Left cardiac atrium (tissue), 4 donors: ENCODE measurements at places on chromosomes 6 and 20.
A peak's percentile ranks its signal among the peaks of the same experiment; 100 is the strongest.

DNA sequence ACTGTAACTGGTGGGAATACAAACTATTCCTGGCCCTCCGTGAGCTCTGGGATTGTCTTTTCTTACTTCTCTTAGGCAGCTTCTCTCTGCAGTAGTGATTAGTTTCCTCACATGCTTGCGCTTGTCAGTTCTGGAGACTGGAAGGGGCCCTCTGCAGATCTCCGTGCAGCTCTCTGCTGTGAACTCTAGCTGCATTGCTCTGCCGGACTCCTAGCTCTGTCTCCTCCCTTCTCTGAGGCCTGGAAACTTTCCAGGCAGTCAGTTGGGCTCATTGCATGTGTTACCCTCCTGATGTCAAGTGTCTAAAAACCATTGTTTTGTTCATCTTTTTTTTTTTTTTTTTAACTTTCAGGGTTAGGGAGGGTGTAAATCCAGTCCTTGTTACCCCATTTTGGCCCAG is 102.3 kb downstream of the CTNNBL1 start:
- no peak for DNase-seq

DNA sequence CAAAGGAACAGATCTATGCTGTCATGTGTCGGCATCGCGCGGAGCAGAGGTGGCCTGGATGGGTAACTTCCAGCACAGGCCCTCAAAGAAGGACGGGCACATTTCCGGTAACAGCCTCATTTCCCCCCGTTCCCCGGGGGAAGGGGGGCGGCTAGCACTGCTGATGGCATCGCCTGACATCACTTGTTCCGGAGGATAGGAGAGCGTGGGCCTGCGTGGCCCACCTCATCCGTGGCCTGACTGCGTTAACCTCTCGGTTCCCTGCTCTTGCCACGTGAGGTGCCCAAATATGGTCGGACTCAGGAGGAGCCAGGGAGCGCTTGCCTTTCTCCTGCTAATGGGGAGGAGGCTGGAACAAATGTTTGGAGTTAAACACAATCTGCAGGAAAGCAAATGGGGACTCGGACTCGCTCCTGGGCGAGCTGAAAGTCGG is at the start of gene AKAP12:
Gene AKAP12, plus strand, starts transcription at position 365 of the 433 bp plus-strand sequence. CDS start 596 bp downstream, outside the sequence.
- DNase-seq: peak; percentile 50

GRCh38 chr6:163725008-163725941 is 310.8 kb downstream of the QKI start:
- no peak for DNase-seq

- peak; percentile 58 for DNase-seq
Measured at GRCh38 chr6:35601331-35602132, 87.2 kb downstream of the FKBP5 start.

DNA sequence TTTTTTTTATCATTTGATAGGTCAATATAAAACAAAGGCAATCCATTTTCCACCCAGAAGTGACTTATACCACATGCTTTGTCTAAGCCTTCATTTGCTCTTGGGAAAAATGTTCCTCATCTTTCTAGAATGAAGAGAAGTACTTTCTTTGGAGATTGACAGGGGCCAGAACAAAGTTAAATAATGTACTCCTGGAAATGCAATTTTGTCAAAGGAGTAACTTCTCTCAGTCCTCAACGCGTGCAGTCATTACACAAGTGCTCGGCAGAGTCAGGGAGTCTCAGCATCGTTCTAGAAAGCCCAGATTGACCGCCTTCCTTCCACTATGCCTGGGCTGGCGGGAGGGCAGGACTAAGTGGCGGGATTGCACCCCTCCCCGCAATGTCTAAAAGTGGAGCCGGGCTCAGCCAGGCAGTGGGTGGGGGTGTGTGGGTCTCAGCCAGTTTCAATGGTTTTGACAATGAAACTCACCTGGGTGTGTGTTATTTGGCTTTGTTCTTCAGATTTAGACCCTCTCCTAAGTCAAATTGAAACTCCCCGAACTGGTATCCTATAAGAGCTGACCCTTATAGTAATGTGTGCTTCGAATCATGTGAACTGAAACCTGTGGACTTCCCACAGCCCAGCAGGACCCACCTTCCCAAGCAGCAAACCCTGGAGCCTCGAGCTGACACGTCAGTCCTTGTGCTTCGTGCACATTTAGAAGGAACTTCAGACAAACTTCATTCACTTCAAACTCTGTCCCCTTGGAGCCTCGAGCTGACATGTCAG is 63.2 kb upstream of the DUSP22 start:
- no peak for DNase-seq

DNA sequence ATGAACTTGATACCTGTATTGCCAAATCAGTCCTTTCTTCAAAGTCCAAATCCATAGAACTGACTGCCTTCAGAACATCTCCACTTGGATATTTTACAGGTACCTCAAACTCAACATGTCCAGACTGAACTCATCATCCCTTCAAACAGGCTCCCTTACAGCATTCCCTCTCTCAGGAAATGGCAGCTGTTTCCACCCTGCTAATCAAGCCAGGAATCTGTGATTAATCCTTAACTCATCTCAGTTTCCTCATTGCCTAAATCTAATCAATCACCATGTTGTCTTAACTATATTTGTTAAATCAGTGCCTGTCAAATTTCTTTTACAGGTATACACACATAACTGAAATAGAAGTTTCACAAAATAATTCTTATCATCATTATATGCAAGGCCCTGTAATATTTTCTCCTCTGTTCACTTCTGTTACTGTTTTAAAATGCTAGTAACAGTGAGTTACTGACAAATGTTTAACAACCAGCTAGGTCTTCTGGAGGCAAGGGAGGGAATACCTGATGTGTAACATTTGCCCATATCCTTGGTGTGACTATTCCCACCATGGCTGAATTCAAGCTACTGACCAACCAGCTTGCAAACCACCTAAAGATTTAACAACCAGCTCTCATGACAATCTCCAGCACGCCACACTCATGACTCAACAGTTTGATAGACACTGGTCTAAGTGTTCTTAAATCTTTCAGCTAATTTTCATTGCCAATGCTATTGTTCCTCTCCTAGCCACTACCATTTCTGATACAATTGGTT is 124.9 kb downstream of the ADAT2 start:
- no peak for DNase-seq

GRCh38 chr6:109655761-109656262 is 35.2 kb downstream of the AK9 start:
- no peak for DNase-seq

DNA sequence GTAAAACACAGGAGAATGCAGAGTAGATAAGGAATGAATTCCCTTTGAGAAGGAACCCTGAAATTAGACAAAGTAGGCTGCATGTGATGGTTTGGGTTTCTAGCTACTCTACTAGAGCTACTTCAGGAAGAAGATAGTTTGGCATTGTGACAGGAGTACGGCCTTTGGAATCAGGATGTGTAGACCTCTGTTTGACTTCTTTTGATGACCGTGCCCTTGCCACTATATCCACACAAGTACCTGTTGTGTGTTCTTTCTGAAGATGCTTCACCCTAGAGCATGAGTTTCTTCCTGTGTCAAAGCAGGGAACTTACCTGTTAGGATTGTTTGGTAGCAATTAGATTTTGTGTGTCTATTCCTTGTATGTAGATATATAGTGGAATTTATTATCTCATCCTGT is 41.7 kb downstream of the CD2AP start:
- no peak for DNase-seq

- DNase-seq: no peak
Measured at GRCh38 chr6:15887491-15888461, 224.9 kb upstream of the DTNBP1 start.

DNA sequence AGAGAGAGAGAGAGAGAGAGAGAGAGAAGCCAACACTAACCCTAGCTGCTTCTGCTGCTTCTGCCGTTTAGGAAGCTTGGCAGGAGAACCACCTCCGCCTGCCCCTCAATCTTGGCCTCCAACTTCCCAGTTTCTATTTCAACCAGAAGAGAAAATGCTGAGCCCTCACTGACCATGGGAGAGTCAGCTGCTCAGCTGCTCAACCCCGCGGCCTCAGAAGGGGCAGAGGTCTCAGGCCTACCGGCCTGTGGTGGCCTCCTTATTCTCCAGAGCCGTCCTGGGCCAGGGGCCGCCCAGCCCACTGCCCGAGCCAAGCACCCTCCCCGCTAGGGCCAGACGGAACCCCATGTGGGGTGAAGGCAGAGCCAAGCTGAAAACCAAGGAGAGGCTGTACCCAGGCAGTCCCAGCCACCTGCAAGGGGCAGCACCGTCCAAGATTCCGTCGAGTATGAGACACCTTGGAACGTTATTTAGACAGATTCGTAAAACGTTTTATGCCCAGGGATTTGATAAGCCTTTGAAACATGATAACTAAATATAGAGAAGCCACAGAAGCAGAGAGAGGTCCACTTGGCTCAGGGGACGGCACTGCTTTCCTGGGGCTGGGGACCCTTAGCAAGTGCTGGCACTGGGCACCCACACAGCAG is 116.6 kb downstream of the DLL1 start:
- DNase-seq: no peak

- DNase-seq: peak; percentile 26
Measured at GRCh38 chr20:36645998-36646397, at the start of gene SLA2. TSS of gene SLA2 (minus strand) at chr20:36646196. CDS start at chr20:36641335, 4,861 bp downstream.

- peak; percentile 67 for DNase-seq
Measured at GRCh38 chr20:1437235-1437904, 29.3 kb downstream of the NSFL1C start.

- DNase-seq: no peak
Measured at GRCh38 chr6:53979468-53980067, 131.7 kb upstream of the MLIP start.

- DNase-seq: peak; percentile 67
Measured at GRCh38 chr6:139250296-139251044, 41.3 kb downstream of the TXLNB start.

GRCh38 chr20:4916971-4917881 is 84.1 kb downstream of the SLC23A2 start:
- DNase-seq: no peak

DNA sequence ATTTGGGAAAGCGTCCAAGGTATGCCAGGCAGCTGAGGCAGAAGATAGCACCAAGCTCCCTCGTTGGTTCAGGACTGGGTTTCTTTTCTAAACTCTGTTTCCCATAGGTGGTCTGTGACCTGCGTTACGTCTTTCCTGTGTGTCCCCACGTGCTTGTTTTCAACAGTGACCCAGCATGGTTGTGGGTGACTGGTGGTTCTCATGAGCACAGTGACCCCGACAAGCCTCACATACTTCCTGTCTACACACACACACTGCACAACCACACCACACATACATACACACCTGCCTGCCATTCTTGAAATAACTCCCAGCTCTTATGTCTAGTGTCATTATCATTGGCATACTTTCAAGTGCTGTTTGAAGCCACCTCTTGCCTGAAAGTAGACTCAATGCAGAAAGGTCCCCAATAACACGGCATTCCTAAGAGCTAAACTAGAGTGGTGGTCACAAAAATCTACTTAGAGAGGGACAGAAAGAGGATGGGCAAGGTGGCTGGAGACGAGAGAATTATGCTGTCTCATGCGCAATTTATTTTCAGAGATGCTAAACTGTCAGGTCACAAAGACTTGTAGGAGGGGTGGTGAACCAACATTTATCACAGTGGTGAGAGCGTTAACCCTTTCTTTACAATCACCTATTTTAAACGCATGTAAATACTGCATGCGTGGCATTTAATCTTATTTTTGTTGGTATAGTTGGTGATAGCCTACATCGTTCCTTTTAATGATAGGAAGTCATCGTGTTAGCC is 66.7 kb downstream of the GCNT2 start:
- DNase-seq: no peak

DNA sequence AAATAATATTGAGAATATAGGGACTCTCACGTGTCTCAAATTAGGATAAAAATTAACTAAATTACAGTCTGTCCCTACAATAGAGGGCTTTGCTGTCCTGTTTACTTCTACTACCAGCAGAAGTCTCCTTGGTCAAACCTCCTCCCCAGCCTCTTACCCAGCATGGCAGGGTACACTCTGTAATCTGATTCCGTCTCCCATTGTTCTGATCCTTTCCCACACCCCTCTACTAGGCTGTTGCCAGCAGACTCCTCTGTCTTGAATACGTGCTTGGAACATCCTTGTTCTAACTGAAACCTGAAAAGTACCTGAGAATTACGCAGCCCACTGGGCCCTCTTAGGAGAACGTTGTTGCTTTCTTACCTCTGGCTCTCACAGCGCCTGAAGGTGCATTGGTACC is 112.2 kb upstream of the PREP start:
- no peak for DNase-seq

- no peak for DNase-seq
Measured at GRCh38 chr20:16392346-16392745, 180.9 kb downstream of the KIF16B start.

DNA sequence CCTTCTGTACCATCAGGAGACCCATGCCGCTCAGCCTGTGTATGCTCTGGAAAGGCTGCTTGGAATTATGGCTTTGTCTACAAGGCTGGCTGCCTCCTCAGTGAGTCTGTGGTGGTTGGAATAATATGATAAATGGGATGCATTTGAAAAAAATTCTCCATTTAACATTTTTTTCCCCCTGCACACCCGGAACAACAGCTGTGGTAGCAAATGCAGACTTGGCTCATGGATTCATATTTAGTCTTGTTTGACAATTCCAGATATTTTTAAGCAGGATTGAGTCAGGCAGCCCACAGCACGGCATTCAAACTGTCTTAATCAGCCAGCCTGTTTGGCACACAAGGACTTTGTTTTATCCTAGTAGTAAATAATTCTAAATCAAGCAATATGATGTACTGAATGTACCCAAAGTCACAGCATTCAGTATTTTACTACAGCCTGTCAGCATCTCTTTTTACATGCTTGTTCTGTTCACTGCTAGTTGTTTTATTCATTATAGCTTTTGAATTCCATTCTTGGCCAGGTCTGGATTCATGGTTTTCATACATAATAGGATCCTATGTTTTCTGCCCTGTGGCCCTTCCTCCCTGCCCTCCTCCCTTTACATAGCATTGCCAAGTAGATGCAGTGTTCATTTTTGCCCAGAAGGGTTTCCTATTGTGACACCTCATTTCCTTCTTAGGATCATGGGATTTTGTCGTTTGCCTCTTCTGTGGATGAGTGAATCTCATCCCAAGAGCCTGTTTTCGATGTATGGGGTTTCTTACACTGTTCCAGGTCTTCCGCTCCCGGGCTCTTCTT is 68.1 kb downstream of the LRRC1 start:
- DNase-seq: no peak

- DNase-seq: no peak
Measured at GRCh38 chr6:140107216-140107615, 732.8 kb upstream of the CITED2 start.
